Mammary microvascular endothelial cell (primary cell): ENCODE measurements at places on chromosomes 12 and 14. TPM values are rescaled to one million over a fixed set of nuclear protein-coding genes. Genes with fewer than 3 reads are reported as not detected.

AMIGO2 gene
- 0.79 and 1.2 TPM in 2 replicates for total RNA-seq

GLIPR1L2 gene
- 0.05 and 0.07 TPM in 2 replicates for total RNA-seq

RIPK3 gene
- total RNA-seq = 2.3 and 4.4 TPM in 2 replicates

NUAK1 gene
- 60.5 and 61.3 TPM in 2 replicates for total RNA-seq

SOAT2 gene
- not detected in 2 replicates for total RNA-seq

LBHD2 gene
- total RNA-seq = not detected in 2 replicates
